ENCODE measurements at places on chromosomes 4 and X. TPM values are rescaled to one million over a fixed set of nuclear protein-coding genes. Genes with fewer than 3 reads are reported as not detected.
A peak's percentile ranks its signal among the peaks of the same experiment; 100 is the strongest.

DNA sequence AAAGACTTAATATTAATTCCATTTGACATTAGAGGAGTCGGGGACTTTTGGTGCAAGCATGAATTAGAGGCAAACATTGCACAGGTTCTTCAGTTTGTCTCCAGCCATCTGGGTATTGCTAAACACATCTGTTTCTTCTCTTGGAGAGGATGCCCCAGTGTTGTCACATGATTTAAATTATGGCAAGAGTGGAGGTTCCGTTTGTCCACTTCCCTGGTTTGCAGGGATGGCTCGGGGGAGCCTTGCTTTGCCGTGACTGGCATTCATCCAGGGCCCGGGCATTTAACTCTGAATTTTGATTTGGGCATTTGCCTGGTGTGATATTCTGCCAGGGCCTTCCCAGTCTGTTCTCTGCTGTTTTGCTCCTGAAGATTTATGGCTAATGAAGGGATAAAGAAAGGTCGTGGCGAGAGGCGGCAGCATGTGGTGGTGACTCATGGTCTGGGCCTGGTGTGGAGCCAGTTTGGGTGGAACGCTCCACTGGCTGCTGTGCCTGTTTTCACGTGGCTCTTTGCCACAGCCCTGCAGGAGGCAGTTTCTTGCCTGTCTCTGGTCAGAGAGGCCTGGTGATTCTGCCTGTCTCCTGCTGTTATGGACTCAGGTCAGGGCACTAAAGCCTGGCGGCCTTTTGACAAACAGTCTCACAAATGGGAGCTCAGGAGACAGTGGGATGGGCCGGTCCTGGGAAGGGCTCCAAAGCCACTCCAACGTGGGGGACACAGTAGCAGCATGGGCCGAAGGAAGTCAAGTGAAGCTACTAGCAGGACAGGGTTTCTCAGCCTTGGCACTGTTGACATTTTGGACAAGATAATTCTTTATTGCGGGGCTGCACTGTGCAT, 99.4 kb upstream of the PGRMC2 start:
- peak; percentile 84 for DNase-seq
- no peak overlapping the region for H3K4me3 ChIP-seq
- H3K4me1 ChIP-seq, result peaks cover 20% of the 10 kb centered on the region

Gene DGKK
- total RNA-seq, result 0.39 TPM

Gene ZNF157
- 0.63 TPM for total RNA-seq

DNA sequence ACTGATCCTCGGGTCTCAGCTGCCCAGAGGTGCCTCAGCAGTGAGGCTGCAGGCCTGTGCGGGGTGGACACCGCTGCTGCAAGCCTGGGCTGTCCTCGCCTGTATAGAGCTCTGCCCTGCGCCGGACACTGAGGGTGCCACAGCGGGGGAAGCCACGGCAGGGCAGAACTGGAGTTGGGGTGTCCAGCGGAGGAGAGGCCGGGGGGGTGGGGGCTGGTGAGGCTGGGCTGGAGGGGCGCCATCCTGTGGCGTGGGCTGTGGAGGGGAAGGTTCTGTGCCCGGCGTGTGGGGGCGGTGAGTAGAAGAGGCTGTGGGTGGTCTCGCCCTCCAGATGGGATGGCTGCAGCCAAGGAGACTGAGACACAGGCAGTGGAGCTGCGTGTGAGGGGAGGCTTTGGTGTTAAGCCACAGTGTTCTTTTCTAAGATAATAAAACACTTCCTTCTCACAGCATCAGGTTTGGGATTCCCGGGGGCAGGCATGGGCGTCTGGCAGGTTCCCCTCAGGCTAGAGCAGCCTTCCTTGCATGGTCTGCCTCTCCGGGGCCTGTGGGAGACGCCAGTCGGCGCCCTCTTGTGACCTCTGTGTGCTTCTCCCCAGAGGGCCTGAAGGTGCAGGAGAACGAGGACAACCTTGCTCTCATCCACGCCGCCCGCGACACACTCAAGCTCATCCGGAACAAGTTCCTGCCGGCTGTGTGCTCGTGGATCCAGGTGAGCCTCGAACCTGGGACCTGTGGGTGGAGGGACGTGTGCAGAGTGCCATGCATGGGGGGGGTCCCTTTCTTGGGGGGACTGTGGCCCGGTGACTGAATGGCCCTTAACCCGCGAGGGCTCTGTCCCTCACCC, 7.4 kb downstream of the UVSSA start:
- H3K27me3 ChIP-seq, result no peaks in the 10 kb centered on the region
- H3K4me3 ChIP-seq, result no peak overlapping the region
- H3K4me1 ChIP-seq, result peaks cover 10% of the 10 kb centered on the region

GRCh38 chrX:117996408-117996807, 120.2 kb downstream of the KLHL13 start:
- H3K27me3 ChIP-seq, result no peaks in the 10 kb centered on the region
- H3K4me1 ChIP-seq, result no peaks in the 10 kb centered on the region
- H3K36me3 ChIP-seq, result no peaks in the 10 kb centered on the region
- DNase-seq, result no peak
- no peak overlapping the region for H3K4me3 ChIP-seq

DNA sequence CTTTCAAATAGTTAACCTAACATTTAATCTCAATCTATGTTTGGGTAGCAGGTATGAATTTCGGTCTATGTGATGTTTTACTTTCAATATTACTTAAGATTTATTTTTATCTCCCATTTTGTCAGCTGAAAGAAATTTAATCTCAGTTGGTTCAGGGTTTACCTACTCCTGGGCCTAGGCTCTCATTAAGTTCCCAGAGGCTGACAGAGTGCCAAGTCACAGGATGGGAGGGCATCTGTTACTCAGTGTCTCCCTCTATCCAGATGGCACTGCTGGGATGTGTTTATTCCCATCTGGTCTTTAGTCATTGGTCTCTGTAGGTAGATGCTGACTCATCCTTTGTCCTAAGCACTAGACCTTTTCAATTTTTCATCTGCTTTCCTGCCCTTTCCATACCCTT, 129.4 kb upstream of the ARSJ start:
- no peak overlapping the region for H3K4me3 ChIP-seq
- H3K4me1 ChIP-seq, result no peaks in the 10 kb centered on the region
- no peaks in the 10 kb centered on the region for H3K36me3 ChIP-seq

DNA sequence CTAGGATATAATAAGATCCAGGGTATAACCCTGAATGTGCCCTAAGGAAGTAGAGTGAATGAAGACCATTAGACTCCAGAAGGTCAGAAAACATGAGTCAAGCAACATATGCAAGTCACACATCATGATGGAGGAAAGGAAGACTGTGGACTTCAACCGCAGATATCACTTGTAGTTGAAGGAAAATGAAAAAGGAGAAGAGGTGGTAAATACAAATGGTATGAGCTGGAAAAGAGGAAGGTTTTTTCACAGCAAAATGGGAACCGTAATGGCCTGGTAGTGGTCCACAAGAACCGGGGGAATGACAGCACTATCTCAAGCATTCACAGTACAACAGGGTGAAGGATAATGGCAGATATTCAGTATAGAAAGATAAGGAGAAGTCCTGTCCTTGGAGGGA, 5.2 kb upstream of the SCFD2 start:
- DNase-seq, result no peak
- H3K36me3 ChIP-seq, result no peaks in the 10 kb centered on the region
- no peak overlapping the region for H3K4me3 ChIP-seq
- H3K4me1 ChIP-seq, result no peaks in the 10 kb centered on the region
- H3K27ac ChIP-seq, result no peak overlapping the region

DNA sequence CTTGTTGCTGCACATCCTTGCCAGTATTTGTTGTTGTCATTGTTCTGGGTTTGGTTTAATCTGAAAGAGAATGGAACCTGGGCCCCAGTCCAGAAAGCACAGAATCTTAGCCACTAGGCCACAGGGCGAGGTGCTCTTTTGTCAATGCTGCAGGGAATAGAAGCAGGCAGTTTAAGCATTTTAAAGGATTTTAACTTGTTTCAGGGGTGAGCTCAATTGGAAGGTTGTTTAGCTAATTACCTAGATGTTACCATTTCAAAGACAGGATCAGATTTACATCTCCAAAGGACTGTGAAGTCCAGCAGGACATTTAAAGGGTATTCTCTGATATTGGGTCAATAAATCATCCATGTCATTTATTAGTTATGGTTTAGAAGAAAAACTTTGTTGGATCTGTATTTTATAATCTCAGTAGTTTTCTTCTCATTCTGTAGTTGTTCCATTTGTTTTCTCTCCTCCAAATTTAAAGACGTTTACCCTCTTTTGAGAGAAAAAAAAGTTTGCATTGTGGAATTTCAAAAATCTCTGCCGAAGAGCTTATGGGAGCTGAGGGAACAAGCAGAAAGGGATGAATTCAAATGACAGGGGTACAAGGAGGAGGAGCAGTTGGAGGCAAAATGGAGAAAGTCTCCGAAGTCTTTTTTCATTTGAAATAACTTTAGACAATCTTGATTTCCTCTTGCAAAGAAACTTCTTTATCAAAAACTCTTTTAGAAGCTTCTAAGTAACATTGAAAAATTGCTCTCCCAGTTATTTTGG, 57.5 kb upstream of the FAM47C start:
- H3K4me1 ChIP-seq, result no peaks in the 10 kb centered on the region
- no peak for DNase-seq
- H3K27ac ChIP-seq, result no peak overlapping the region
- no peaks in the 10 kb centered on the region for H3K27me3 ChIP-seq

DNA sequence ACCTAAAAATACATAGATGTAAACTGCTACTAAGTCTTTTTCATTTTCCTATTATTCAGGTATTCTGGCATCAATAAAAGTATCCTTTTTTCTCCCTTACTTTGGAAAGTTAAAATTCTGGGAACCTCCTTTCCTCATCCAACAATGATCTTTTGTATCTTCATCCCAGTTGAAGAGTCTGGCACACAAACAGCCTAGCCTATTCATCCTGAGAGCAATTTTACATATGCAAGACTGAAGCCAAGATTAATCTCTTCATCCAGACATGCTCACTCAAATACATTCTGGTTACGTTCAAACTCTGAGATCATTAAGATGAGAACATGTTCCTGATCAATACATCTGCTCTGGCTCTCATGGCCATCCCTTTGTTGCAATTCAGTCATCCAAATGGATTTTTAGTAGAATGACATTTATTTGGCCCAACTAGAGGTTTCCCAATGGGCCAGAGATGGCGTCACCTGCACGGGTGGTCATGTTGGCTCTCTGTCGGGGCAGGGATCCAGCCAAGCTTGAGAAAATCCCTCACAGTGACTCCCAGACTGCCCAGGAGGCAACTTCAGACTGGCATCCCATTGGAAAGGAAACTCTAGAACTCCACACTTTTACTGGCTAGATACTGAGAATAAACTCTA, 135.3 kb upstream of the VCX2 start:
- no peak for DNase-seq
- H3K36me3 ChIP-seq, result no peaks in the 10 kb centered on the region
- H3K27ac ChIP-seq, result no peak overlapping the region
- H3K27me3 ChIP-seq, result no peaks in the 10 kb centered on the region
- no peak overlapping the region for H3K4me3 ChIP-seq

DNA sequence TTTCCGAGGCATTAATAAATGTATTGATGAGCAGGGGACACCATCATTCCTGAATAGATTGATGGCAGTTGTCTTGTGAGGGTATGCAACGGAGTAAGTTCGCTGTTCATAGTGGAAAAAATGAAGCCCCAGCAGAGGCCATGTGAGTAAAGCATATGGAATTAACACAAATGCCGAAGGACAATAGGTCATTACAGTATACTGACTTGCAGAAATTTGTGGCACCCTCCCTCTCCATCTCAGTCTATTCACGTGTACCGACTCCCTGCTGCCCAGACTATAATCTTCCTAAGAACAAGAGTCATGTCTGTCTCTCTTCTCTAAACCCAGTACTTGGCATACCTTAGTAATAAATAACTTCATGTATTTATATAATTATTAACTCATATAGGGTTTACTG, 47.1 kb upstream of the PCDH10 start:
- H3K4me3 ChIP-seq, result no peak overlapping the region
- no peak overlapping the region for H3K27ac ChIP-seq
- H3K36me3 ChIP-seq, result no peaks in the 10 kb centered on the region
- H3K4me1 ChIP-seq, result no peaks in the 10 kb centered on the region
- H3K27me3 ChIP-seq, result no peaks in the 10 kb centered on the region

Gene MAGEE1
- 0.79 TPM for total RNA-seq

Gene HSPA4L
- total RNA-seq, result 132 TPM

GRCh38 chrX:111876646-111877045, 665 bp downstream of the TRPC5OS start:
- peak overlapping the region; percentile 8 for H3K27ac ChIP-seq
- no peaks in the 10 kb centered on the region for H3K27me3 ChIP-seq
- DNase-seq, result no peak
- H3K4me1 ChIP-seq, result no peaks in the 10 kb centered on the region
- no peaks in the 10 kb centered on the region for H3K36me3 ChIP-seq
- H3K4me3 ChIP-seq, result no peak overlapping the region

GRCh38 chrX:101232316-101232715, 12.7 kb downstream of the DRP2 start:
- H3K36me3 ChIP-seq, result no peaks in the 10 kb centered on the region
- H3K27me3 ChIP-seq, result no peaks in the 10 kb centered on the region
- no peak overlapping the region for H3K4me3 ChIP-seq
- no peaks in the 10 kb centered on the region for H3K4me1 ChIP-seq

- no peak overlapping the region for H3K27ac ChIP-seq
- H3K36me3 ChIP-seq, result no peaks in the 10 kb centered on the region
- H3K27me3 ChIP-seq, result no peaks in the 10 kb centered on the region
Observed at GRCh38 chr4:17094876-17095210, 196.4 kb upstream of the LDB2 start.

GRCh38 chr4:108556588-108557200, 63.7 kb upstream of the RPL34 start:
- no peak overlapping the region for H3K4me3 ChIP-seq
- no peaks in the 10 kb centered on the region for H3K36me3 ChIP-seq
- H3K27ac ChIP-seq, result no peak overlapping the region
- no peaks in the 10 kb centered on the region for H3K27me3 ChIP-seq
- H3K4me1 ChIP-seq, result no peaks in the 10 kb centered on the region
- DNase-seq, result no peak

Gene PDE6B
- total RNA-seq, result 11.4 TPM

- no peaks in the 10 kb centered on the region for H3K27me3 ChIP-seq
- no peaks in the 10 kb centered on the region for H3K4me1 ChIP-seq
- no peaks in the 10 kb centered on the region for H3K36me3 ChIP-seq
Observed at GRCh38 chr4:22668301-22668700, 24.4 kb upstream of the GBA3 start.

Gene NDP
- 1.3 TPM for total RNA-seq

DNA sequence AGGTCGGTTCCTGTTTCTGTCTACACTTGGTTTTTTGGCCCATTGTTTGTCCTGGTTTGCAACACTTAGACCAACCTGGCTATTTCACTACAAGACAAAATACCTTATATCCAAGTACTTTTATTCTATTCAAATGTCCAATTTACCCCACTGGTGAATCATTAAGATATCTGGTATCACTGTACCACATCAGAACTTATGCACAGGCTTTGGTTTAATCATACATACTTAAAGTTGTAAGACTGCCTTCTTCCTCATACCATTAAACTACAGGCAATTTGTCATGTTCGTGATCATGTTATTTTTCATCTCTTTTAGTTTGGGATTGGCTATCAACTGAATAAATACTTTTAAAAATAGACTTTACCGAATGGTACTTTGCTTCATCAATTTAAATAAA, 53.0 kb upstream of the ATOH1 start:
- H3K36me3 ChIP-seq, result no peaks in the 10 kb centered on the region
- no peak overlapping the region for H3K4me3 ChIP-seq
- no peak overlapping the region for H3K27ac ChIP-seq
- no peaks in the 10 kb centered on the region for H3K4me1 ChIP-seq
- DNase-seq, result no peak
- no peaks in the 10 kb centered on the region for H3K27me3 ChIP-seq

Gene RNF150
- total RNA-seq, result 7.8 TPM

Measured in testis (tissue), 5 donors.